ENCODE measurements at places on chromosomes 12 and 14. TPM values are rescaled to one million over a fixed set of nuclear protein-coding genes. Genes with fewer than 3 reads are reported as not detected.
A peak's percentile ranks its signal among the peaks of the same experiment; 100 is the strongest.

DNA sequence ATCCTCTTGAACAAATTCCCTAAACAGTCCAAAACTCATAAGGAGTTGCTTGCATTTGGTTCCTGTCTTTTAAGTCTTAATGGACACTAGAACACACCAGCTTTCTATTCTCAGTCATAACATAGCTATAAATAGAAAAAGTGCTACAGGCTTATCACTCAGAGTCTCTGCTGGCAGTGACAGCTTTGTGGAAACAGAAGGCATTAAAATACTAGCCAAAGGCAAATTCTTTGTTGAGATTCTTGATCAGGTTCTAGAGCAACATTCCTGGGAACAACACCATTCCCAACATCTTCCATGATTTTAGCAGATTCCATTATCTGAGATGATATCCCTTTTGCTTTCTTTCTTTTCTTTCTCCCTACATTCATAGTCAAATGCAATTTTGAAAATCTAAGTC is 207.7 kb upstream of the PLEKHG7 start:
- no peak for DNase-seq

- no peak for DNase-seq
Measured at GRCh38 chr12:125688881-125689280, 623.6 kb downstream of the AACS start.

- DNase-seq, result no peak
Measured at GRCh38 chr14:88541324-88541723, 13.5 kb downstream of the PTPN21 start.

- DNase-seq, result no peak
Measured at GRCh38 chr14:36661506-36662257, at the start of gene PAX9. PAX9 (plus strand) TSS chr14:36661860; CDS start chr14:36662090, 230 bp downstream.

GRCh38 chr12:88720231-88720630 is 140.0 kb upstream of the KITLG start:
- no peak for DNase-seq

Gene CDH24
- 2.0 TPM for total RNA-seq

- no peak for DNase-seq
Measured at GRCh38 chr14:99507860-99508640, 26.8 kb downstream of the CCNK start.

GRCh38 chr12:61043838-61044237 is 1216.4 kb upstream of the USP15 start:
- no peak for DNase-seq

- no peak for DNase-seq
Measured at GRCh38 chr12:116441292-116441691, 117.9 kb upstream of the MAP1LC3B2 start.

- no peak for DNase-seq
Measured at GRCh38 chr14:90558983-90559590, 162.3 kb downstream of the CALM1 start.

DNA sequence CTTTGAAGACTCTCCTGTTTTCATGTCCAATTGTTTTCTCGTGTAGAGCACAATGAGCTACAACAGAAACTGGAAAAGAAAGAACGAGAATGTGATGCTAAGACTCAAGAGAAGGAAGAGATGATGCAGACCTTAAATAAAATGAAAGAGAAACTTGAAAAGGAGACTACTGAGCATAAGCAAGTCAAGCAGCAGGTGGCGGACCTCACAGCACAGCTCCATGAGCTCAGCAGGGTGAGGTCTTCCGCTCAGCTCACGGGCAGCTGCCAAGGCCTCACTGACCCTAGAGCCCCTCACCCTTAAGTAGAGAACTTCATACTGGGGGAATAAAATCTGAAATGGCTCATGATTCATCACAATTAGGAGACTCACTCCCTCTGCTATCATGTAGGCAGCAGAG is 134.7 kb downstream of the GPR135 start:
- no peak for DNase-seq

DNA sequence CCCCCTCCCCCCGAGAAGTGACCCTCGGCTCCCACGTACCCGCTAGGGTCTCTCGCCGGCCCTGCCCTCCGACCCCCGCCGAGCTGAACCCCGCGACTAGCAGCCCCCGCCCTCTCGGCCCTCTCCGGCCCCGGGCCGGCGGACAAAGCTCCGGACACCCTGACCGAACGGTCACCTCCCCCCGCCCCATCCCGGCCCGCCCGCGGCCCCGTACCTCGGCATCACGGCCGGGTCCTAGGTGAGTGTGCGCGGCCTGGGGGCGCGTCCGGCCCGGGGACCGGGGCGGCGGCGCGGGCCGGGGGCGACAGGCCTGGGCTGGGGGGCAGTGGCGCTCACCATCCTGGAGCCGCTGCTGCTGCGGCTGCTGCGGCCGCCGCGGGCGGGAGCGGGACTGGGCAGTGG is at the start of gene FIGNL2:
TSS of gene FIGNL2 (minus strand) at position 393 of the 402 bp plus-strand sequence. CDS start 26,305 bp downstream, outside the sequence.
- no peak for DNase-seq

DNA sequence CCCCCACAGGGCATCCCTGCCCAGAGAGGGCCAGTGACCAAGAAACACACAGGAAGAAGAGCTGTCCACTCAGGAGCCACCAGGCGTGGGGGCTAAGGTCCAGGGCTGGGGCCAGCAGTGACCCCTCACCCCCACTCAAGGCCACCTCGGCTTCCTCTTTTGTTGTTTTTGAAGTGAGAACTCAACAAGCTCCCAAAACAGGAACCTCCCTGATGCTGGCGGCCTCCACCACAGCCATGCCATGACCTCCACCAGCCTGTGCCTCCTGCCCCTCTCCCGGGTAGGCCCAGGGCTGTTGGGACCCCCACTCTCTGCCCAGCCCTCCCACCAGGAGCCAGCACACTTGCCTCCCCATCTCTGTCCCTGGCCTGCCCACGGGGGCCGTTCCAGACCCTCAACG is 7.8 kb downstream of the AKT1 start:
- no peak for DNase-seq

Gene CHGA
- total RNA-seq, result 5.0 TPM

Gene LGR5
- 0.36 TPM for total RNA-seq

DNA sequence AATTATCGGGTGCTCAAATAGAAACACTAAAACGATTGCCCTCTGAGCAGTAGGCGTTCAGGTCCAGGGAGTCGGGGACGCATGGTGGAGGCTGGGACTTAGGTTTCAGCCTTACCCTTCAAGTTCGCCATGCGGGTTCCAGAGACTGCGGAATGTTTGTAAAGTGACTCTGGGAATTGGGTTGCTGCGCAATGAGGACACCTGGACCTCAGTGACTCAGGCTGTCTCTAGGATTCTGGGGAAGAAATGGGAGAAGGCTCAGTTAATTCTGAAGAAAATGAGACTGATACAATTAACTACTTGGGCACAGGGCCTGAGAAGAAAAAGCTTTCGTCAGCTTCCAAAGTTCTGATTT is 1.1 kb downstream of the LGALS3 start:
- no peak for DNase-seq

- DNase-seq, result no peak
Measured at GRCh38 chr12:107356937-107357295, 263.6 kb upstream of the CRY1 start.

DNA sequence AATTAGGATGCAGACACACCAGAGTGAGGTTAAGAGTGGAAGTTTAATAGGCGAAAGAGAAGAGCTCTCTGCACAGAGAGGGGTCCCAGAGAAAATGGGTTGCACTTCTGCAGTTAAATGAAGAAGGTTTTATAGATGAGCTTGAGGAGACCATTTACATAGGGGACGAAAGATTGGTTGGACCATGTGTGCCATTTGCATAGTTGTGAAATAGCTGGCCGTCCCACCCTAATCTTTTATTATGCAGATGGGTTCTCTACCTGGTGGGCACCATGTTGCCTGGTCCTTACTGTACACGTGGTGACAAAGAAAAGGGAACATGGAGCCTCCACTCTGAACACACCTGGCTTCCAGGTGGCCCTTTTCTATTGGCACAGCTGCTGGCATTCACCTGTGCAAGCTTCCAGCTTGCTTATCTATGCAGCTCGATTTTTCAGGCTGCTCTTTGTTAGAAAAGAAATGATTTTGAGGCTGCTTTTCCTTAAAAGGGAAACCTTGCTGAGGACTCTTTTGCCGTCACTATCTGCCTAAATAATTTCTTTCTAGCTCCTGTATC is 67.1 kb upstream of the SRSF5 start:
- DNase-seq, result no peak

Gene PNN
- total RNA-seq, result 37.2 TPM

DNA sequence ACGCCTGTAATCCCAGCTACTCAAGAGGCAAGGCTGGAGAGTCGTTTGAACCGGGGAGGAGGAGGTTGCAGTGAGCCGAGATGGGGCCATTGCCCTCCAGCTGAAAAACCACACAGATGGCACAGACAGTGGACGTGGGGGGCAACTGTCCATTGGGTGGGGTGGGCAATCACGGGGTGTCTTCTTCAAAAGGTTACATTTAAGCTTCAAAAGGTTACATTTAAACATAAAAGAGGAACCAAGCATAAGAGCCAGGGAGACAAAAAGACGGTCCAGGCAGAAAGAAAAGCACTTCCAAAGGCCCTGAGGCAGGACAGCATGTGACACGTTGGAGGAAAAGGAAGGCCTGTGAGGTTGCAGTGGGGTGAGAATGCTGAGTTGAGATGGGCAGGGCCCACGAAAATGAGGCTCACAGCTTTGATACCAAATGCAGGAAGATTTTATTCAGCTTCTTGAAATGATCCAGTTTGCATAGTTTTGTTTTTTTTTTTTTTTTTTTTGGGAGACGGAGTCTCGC is 10.7 kb downstream of the SCARB1 start:
- no peak for DNase-seq

DNA sequence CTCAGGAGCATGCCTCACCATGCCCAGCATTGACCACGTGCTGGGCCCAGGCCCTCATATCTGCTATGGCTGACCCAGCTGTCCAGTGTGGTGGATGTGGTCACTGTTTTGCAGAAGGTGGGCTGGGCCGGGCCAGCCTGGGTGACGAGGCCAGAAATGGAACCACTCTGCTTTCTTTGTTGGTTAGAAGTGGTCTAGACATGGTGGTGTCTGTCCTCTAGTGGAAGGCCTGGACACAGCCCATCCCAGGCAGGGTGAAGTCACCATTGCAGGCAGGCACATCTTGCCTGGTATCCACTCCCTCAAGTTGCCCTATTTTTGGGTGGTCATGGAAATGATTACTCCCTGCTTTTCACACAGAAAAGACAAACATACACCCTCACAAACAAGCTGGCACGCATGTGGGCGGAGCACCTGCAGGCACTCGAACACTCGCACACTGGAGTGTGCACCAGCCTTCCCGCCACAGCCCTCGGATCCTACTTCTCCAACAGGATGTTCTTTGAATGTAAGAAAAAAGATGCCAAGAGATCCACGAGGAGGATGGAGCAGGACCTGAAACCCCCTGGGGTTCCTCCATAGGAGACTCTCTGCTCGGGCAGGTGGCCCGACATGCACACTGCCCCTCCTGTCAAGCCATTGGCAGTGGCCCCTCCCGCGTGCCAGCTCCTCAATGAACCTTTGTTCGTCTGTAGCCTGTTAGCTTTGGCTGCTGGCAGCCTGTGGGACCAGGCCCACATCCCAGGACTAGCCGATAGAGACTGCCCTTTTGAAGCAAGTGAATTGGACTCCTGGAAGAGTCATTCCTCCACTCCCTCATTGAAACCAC is 38.4 kb downstream of the MLXIP start:
- DNase-seq, result peak; percentile 69

DNA sequence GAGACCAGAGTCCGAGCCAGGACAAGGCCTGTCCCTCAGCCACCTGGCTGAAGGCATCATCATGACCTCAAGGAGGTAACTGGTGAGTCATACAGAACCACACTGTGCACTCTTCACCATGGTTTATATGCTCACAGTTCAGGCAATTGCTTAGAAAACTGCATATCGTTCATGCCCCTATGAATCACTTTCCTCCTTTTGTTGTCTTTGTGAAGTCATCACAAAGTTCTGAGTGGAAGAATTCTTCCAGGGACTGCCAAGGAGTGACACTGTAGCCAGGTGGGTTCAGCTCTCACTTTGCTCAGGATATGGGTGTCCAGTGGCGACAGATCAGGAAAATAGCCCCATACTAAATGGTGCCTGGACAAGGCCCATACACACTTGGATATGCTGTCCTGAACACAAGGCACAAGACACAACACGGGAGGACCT is 92.5 kb downstream of the DPF3 start:
- DNase-seq, result no peak

Gene SMCO2
- not detected for total RNA-seq
